ENCODE measurements at places on chromosomes 4 and X.

- no peaks in the 10 kb centered on the region for H3K4me1 ChIP-seq
- H3K4me3 ChIP-seq = no peak overlapping the region
- H3K27ac ChIP-seq = no peak overlapping the region
- DNase-seq = no peak
- no peaks in the 10 kb centered on the region for H3K27me3 ChIP-seq
Observed at GRCh38 chr4:31674313-31674947, 954.3 kb downstream of the PCDH7 start.

DNA sequence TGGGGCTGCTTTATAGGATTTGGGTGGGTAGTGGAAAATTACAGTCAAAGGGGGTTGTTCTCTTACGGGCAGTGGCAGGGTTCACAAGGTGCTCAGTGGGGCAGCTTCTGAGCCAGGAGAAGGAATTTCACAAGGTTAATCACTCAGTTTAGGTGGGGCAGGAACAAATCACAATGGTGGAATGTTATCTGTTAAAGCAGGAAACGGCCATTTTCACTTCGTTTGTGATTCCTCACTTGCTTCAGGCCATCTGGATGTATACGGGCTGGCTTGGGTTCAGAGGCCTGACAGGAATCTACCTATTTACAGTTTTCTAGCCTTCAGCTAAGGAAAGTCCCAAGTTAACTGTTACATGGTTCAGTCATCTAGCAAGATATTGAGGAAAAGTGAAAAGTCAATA, 1003.5 kb downstream of the STPG2 start:
- no peaks in the 10 kb centered on the region for H3K36me3 ChIP-seq
- no peak overlapping the region for H3K4me3 ChIP-seq
- no peak for DNase-seq
- H3K4me1 ChIP-seq = no peaks in the 10 kb centered on the region

- no peaks in the 10 kb centered on the region for H3K27me3 ChIP-seq
- no peak overlapping the region for H3K4me3 ChIP-seq
- DNase-seq = no peak
Observed at GRCh38 chr4:96753216-96753615, 913.3 kb downstream of the PDHA2 start.

- H3K36me3 ChIP-seq = no peaks in the 10 kb centered on the region
- no peak for DNase-seq
- H3K4me1 ChIP-seq = peaks cover 6% of the 10 kb centered on the region
- no peak overlapping the region for H3K27ac ChIP-seq
- no peak overlapping the region for H3K4me3 ChIP-seq
Observed at GRCh38 chr4:7887436-7887835, 52.2 kb downstream of the AFAP1 start.

DNA sequence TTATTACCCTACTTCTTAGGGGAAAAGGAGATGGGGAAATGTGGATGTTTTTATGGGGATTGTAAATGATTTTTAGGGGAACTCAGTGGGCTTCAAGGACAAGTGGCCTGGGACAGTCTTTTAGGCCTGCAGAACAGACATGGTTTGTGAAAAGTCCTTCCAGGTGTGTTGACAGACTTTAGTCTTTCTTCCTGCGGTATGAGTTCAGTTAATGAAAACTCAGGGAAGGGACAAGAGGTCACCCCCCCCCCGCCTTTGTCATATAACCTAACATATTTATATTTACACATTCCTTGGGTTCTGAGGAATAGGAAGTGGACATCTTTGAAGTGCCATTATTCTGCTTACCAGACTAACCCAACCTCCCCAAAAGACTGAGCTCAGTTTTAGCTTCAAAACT, 31.8 kb downstream of the METAP1 start:
- H3K4me3 ChIP-seq = no peak overlapping the region
- H3K36me3 ChIP-seq = no peaks in the 10 kb centered on the region
- H3K27me3 ChIP-seq = no peaks in the 10 kb centered on the region

Data from ovary (tissue), 10 donors.